Posterior vena cava (tissue), 2 donors: ENCODE measurements at places on chromosomes 13 and 19. TPM values are rescaled to one million over a fixed set of nuclear protein-coding genes. Genes with fewer than 3 reads are reported as not detected.

The ZNF486 gene
- 3.9 TPM for total RNA-seq

DNA sequence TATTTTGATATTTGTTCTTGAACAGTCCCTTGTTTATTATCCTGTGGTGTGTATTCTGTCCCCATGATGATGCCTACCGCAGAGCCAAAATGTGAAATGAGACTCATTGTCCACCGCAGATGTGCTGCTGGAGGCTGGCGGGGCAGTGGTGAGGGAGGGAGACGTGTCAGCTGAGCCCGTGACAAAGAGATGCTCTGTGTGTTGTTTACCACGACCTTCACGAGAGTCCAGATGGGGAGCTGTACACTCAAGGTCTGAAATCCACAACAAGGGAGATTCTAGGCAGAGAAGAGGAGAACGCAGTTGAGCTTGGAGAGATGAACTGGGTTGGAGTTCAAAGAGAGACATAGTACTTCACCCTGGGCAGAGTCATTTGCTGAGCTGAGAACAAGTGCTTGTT lies 20.8 kb upstream of the AMER2 start:
- DNase-seq, result no peak

The ATP4B gene
- not detected for total RNA-seq

- DNase-seq, result no peak
These were observed 34.4 kb upstream of the IGFL1 start for GRCh38 chr19:46195104-46195503.

GRCh38 chr13:59038824-59039223 lies 1124.9 kb downstream of the DIAPH3 start:
- no peak for DNase-seq

The NMRK2 gene
- 0.51 TPM for total RNA-seq

The BRME1 gene
- 2.0 TPM for total RNA-seq

GRCh38 chr19:12997967-12998940 lies 3.0 kb downstream of the NFIX start:
- no peak for DNase-seq

GRCh38 chr13:106336668-106337067 lies 198.8 kb downstream of the EFNB2 start:
- DNase-seq, result no peak

GRCh38 chr19:5628461-5628860 lies 5.6 kb downstream of the SAFB start:
- DNase-seq, result no peak

The ZNF442 gene
- 7.7 TPM for total RNA-seq

DNA sequence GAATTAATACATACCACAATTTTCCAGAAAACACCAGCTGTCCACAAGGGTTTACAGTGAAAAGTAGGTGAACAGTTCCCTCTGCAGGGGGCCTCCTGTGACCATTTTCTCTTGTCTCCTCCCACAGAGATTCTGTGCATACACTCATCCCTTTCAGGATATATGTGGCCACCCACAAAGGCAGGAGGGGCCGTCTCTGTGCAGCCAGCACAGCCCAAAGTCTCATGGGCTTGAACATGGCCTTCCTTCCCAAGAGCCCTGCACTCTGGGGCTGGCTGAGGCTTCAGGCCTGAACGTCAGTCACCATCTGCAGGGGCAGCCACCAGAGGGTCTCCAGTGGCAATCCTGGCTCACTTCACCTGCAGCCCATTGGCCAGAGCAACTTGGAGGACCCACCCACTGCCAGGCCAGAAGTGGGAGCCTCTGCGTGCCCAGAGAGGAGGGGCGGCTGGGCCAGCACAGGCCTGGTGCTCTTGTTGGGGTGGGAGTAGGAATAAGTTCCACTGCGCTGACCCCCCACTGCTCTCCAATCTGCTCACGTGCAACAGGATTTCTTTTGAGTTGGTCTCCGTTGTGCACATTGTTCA lies 25.1 kb downstream of the TMEM161A start:
- no peak for DNase-seq

GRCh38 chr19:33798681-33799111 lies 2.0 kb downstream of the KCTD15 start:
- no peak for DNase-seq
